ENCODE measurements at places on chromosomes 6 and 20.

- no peak for DNase-seq
Observed at GRCh38 chr6:14612016-14612980, 494.7 kb downstream of the CD83 start.

DNA sequence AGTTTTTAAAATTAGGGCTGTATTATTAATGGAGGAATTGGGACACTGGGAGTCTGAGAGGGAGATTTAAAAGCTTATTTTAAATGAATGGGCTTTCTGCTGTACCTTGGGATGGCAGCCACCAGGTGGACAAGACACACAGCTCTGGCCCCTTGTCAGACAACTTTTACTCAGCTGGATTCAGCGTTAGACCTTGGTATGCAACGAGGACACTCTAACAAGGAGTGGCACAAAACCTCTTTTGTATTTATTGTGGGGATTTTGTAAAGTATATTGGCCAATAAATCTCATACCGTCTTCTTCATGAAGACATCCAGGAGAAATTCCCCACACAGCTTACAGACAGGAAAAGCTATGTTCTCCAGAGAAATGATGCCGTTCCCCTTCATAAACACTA lies 105.7 kb downstream of the LCA5 start:
- DNase-seq, result no peak

DNA sequence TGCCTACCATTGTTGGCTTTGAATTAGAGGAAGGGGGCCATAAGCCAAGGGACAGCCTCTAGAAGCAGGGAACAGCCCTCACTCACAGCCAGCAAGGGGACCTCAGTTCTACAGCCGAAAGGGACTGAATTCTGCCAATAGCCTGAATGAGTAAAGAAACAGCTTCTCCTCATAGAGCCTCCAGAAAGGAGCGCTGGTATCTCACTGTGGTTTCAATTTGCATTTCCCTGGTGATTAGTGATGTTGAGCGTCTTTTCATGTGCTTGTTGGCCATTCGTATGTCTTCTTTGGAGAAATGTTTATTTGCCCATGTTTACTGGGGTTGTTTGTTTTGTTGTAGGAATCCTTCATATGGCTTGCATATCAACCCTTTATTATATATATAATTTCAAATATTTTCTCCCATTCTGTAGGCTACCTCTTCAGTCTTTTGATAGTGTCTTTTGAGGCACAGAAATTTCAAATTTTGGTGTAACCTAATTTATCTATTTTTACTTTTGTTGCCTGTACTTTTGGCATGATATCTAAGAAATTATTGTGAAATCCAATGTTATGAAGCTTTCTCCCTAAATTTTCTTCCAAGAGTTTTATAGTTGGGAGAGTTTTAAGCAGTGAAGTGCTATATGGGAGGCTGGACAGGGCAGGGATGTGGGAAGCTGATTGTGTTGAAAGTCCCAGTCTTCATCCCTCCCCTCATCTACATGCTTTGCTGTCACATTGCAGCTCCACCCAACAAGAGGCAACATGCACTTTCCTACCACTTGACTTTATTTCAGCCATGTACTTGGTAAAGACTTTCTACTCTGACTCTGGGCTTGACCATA lies 82.3 kb upstream of the SHLD1 start:
- DNase-seq, result no peak

DNA sequence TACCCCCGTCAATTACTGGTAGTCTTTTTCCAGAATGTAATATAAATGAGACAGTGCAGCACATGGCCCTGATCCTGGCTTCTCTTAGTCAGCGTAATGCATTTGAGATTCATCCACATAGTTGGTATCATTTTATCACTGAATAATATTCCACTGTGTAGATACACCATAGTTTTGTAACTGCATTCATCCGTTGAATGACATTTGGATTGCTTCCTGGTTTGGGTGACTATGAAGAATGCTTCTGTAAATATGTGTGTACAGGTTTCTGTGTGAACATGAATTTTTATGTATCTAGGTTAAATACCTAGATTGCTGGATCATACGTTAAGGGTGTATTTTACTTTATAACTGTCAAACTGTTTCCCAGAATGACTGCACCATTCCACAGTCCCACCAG lies 62.6 kb upstream of the STMND1 start:
- DNase-seq, result no peak

GRCh38 chr6:27237089-27237803 lies 10.3 kb upstream of the PRSS16 start:
- DNase-seq, result no peak

DNA sequence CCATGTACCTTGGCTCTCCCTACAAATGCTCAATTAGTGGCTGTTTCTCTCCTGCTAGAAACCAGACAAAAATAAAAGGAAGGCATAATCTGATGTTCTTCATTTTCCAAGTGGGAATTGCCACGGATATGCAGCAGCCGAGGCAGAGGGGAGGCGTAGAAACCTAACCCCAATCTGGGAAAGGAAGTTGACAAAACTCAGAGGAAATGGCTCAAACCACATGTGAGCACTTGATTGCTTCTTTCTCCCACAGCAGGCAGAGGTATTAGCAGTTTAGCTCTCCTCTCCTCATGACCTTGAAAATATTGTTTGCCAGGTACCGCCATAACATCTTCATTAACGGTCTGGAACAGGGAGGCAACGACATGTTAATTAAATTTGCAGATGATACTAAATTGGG lies 3.8 kb upstream of the MLN start:
- DNase-seq, result no peak

Data from type B pancreatic cell (in vitro differentiated cells).